SK-MEL-5 (cell line): ENCODE measurements at places on chromosomes 6 and 20.

- no peak for DNase-seq
Measured at GRCh38 chr20:34420146-34420545, 57.1 kb downstream of the ITCH start.

DNA sequence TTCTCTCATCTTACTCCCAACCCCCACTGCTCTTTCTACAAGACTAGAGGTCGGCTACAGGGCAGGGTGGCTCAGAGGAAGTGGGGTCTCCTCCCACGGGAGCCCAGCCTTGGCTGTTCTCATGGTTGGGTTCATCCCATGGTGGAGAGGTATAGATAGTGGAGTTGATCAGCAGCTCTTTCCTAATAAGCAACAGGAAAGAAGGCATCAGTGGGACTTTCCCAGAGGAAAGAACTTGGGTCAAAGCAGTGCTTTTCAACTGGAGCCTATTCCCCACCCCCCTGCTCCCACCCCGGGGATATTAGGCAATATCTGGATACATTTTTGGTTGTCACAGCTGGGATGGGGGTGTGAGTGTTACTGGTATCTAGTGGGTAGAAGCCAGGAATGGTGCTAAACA, 200.9 kb downstream of the NFATC2 start:
- no peak for DNase-seq

- peak; percentile 90 for DNase-seq
Measured at GRCh38 chr20:35883778-35884540, 70.3 kb downstream of the SCAND1 start.

DNA sequence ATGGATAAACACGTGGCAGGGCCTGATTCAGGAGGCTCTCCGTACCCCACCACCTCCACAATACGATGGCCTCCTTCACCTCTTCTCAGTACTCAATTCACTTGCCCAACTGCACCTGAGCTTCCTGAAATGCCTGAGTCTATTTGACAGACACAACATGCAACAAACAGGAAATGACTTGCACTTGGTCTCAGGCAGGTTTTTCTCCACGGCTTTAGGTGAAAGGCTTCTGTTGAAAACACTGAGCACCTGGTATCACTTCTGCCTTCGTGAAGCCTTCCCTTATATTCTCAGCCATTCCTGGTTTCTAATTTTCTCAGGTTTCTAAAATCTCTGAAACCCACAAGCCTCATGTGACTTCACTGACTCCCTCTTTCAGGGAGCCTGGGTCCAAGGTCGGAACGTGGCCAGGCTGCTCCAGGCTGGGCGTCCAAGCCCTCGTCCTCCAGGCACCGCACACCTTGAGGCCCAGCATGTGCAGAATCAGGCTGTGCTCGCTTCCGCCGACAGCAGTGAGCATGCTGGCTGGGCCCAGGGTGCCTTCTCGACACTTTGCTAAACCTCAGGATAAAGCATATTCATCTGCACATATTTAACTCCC, 34.7 kb downstream of the TAF4 start:
- DNase-seq: no peak

- no peak for DNase-seq
Measured at GRCh38 chr6:14703586-14703985, 542.3 kb upstream of the JARID2 start.
